NCI-H524 (cell line): ENCODE measurements at places on chromosomes 2 and 18.

DNA sequence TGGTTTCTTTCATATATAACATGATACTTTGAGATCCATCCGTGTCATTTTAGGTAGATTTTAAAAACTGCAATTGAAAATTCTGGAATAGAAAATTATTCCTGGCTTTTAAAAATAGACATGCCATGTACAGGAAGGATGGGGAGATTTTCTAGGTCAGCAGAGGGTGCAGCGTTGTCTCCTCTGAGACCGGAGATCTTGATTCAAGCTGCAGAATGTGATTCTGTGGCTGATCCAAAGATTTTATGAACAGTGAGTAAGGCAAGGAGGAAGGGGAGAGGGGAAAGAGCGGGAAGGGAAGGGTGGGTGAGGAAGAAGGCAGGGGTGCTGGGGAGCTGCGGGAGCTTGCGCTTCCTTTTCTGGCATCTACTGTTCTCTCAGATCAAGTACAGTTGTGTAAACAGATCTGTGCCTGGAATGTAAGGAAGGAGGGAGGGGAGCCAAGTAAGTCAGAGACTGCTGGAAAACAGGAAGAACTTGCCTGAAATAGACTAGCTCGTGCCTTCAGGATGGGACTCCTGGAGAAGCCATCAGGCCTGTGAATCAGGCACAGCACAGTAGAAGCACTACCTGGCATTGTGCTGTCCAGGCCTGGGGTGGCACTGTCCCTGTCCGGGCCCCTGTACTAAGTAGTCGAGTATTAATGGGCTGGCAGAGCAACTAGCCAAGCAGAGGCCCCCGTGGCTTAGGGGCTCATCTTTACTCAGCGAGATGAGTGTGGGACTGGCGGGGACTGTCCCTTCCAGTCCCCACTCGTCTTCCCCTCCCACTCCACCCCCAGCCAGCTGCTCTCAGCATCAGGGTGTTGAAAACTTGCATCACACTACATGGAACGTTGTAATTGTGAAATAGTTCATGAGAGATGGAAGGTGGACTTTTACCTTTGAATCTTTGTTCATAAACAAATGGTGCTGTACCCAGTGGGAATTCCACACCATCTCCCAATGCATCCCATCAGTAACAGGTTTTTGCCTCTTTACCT is 163.5 kb downstream of the UXS1 start:
- no peak for DNase-seq

GRCh38 chr2:109435901-109436598 is 177.7 kb downstream of the SEPTIN10 start:
- DNase-seq = no peak

DNA sequence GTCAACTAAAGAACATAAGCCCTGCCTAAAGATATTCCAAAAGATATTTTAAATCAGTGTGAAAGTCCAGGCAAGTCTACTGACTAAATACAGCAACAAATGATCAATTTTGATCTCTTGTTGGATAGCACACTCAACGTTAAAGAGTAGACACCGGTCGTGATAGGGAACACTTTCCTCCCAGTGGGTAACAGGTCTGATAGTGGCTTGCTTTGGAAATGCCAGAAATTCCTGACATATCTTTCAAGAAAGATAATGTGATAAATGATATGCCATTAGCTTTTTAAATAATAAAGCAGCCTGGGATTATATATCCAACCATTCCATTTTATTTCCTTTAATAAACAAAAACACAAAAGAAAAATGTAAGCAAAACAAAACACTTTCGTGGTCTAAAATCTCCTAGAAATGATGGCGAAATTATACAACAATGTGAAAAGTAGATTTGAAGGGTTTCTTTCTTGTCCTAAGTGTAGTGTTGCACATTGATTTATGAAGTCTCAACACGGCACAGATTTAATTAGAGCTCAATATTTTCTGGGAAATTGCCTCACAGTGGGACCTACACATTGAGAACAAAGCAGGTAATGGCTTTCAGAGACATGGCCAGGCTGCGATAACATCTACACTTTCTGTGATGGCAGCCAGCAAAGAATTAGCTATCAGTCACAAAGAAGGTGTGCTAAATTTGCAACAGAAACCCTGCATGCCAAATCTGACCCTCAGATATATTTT is 158.6 kb downstream of the PPP1R1C start:
- no peak for DNase-seq

GRCh38 chr2:64349131-64349530 is 104.8 kb upstream of the LGALSL start:
- no peak for DNase-seq

GRCh38 chr2:8661235-8661634 is 20.6 kb upstream of the ID2 start:
- DNase-seq = no peak

DNA sequence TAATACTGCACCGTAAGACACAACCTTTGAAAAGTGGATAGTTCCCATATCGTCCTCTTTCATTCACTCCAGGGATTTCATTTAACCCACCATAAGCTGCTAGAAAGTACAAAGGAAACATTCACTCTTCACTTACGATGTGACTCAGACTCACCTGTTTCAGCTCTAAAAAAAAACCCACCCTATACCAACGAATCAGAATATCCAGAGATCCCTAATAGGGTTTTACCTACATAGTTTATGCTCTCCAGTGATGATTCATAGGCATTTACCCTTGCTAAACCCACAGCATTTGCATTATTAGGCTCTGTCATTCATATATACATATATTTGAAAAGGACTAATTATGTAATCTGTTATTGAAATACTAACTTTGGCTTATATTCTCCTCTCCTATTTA is 60.2 kb downstream of the PRPF40A start:
- DNase-seq = no peak

GRCh38 chr2:42510608-42511243 is 16.9 kb upstream of the KCNG3 start:
- no peak for DNase-seq
